ENCODE measurements at places on chromosomes 1 and 21.

GRCh38 chr1:37083603-37084002 lies 49.3 kb upstream of the GRIK3 start:
- DNase-seq = no peak

- DNase-seq = no peak
These were observed 27.1 kb downstream of the IPP start for GRCh38 chr1:45723248-45723930.

- peak; percentile 81 for DNase-seq
These were observed 37.4 kb downstream of the VANGL1 start for GRCh38 chr1:115679141-115679611.

DNA sequence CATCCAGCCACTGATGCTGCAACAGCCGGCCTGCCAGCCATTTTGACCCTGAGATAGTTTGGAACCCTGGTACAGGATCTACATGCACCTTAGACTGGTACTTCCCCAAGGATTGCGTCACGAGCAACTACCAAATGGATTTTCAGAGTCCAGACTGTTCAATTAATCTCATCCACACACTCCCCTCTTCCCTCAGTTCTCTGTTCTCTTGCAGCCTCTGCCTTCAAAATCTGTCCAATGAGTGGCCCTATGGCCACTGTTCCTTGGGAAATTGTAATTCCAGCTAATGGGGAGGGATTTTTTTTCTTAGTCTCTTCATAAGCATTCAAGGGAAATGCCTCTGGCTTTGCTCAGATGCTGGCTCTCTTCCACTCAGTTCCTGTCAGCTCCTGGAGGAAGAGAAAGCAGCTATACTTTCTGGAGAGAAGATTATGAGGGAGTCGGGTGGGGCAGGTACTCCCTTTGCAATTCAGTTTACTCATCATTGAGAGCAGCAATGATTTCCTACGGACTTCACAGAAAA lies 19.8 kb upstream of the UAP1 start:
- DNase-seq = peak; percentile 98

GRCh38 chr1:89277725-89278124 lies 5.1 kb upstream of the GBP5 start:
- peak; percentile 25 for DNase-seq

Data from bronchial epithelial cell (primary cell).